ENCODE measurements at places on chromosomes 3 and 15.

GRCh38 chr15:71443538-71443937 lies 328.3 kb downstream of the THSD4 start:
- DNase-seq = no peak

GRCh38 chr15:85620690-85621049 lies 174.1 kb downstream of the KLHL25 start:
- DNase-seq = no peak

- DNase-seq = no peak
Measured at GRCh38 chr3:32880225-32880624, 62.4 kb downstream of the TRIM71 start.

- DNase-seq = no peak
Measured at GRCh38 chr3:16326724-16327349, 61.8 kb downstream of the OXNAD1 start.

DNA sequence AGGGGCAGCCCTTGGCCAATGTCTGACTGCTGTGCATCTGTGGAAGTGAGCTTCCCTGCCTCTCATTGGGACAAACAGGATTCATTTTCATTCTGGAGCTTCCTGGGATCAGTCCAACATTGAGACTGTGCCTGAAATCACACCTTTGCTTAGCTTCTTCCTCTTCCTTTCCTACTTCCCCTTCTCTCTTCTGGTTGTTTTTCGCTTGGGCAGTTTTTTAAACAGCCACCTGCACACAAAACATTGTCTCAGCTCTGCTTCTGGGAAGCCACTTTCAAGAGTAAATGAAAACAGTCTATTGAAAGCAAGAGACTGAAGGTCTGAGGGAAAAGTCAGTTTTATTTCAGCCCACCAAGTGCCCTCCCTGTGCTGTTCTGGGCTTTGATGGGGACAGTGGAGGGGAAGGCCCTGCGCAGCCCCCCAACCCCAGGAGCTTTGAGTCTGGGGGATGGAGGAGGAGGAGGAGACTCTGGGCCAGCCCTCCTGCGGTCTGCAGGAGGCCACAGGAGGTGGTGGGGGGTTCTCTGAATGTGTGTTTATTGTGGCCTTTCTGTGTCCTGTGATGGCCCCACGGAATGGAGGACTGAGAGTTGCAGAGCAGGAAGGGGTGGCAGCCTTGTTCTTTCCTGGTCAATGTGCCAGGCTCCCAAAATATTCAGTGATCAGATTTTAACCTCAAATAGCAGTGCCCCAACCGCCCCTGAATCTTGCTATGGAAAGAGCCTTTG lies 7.8 kb upstream of the ISLR2 start:
- DNase-seq = no peak

DNA sequence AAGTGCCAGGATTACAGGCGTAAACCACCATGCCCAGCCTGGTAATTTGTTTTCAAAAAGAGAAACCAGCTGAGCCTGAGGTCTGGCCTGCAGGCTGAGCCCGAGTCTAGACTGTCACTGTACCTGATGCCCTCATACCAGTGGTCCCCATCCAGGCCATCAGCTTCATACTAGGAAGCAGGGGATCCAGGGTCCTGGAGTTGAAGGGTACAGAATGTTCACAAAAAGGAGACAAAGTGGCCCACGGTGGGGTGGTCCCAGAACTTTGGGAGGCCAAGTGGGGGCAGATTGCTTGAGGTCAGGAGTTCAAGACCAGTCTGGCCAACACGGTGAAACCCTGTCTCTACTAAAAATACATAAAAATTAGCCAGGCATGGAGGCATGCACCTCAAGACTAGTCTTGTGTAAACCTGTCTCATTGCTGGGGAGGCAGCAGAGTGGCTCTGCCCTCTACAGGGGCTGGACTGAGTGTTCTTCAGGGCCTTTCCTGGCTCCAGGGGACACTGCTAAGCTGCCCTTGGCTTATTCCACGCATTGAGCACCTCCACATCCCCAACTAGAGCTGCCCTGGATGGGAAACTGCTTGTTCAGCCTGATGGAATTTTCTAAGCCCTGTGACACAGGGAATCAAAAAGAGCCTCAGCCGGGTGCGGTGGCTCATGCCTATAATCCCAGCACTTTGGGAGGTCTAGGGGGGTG lies 7.9 kb upstream of the HHATL start:
- no peak for DNase-seq

GRCh38 chr15:33059184-33059583 lies 135.3 kb downstream of the FMN1 start:
- no peak for DNase-seq

- DNase-seq = no peak
Measured at GRCh38 chr3:60650171-60650570, 601.1 kb downstream of the FHIT start.
